HS-27A (cell line): ENCODE measurements at places on chromosomes 5 and 9.

- DNase-seq = no peak
Observed at GRCh38 chr9:109379513-109379912, 58.7 kb upstream of the EPB41L4B start.

DNA sequence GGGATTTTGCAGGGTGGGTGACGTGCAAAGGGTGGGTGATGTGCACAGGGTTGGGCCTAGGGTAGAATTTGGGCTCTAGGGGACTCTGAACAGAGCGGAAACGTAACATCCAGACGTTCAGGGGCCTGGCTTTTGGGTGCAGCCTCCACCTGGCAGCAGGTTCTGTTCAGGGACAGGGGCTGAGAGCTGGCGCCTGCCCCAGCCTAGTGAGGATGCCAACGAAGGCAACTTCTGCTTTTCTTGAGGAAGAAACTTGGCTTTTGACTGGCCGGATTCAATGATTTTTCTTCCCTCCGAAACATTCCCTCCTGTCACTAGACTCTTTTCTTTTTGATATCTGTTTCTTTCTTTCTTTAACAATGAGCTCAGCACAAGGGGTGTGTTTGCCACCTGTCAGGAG lies 38.6 kb upstream of the SLC6A19 start:
- no peak for DNase-seq

DNA sequence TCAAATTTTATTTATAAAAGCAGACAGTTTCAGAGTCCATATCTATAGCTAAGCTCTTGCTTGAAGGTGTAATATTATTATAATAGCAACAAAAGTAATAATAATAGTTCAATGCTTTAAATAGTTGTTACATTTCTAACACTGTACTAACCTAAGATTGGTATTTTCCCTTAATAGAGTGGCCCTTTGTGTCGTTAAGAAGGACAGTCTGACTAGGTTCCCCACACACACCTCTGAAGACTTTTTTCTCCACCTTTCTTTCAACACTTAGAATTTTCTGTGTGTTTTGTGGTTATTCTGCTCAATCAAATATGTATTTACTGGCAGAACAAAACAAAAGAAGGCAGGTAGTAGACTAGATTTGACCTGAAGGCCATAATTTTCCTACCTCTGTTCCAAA lies 223.2 kb upstream of the ACO1 start:
- no peak for DNase-seq

- no peak for DNase-seq
Observed at GRCh38 chr5:107602896-107603295, 67.8 kb downstream of the EFNA5 start.

DNA sequence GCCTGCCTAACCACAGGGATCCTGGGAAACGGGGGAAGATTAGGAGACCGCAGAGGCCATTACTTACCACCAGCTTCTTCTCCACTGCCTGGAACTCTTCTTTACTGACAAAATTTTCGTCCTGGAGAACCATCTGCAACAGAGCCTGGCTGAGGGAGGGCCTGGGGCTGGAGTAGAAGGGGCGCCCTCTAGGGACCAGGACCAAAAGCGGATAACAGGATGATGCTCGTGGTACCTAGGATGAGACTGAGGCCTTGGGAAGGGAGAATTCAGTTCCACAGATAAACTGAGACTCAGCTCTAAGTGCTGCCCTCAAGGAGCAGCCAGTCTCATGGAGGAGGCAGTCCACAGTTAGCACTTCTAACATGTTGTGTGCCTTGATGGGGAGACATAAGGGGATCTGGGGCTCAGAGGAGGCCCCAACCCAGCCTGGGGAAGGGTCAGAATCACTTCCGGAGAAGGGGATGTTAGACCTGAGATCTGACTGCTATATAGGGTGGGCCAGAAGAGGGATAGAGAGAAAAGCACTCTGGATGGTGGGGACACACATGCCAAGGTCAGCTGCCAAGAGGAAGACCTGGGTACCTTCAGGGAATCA lies 1.2 kb downstream of the SPATA24 start:
- no peak for DNase-seq

DNA sequence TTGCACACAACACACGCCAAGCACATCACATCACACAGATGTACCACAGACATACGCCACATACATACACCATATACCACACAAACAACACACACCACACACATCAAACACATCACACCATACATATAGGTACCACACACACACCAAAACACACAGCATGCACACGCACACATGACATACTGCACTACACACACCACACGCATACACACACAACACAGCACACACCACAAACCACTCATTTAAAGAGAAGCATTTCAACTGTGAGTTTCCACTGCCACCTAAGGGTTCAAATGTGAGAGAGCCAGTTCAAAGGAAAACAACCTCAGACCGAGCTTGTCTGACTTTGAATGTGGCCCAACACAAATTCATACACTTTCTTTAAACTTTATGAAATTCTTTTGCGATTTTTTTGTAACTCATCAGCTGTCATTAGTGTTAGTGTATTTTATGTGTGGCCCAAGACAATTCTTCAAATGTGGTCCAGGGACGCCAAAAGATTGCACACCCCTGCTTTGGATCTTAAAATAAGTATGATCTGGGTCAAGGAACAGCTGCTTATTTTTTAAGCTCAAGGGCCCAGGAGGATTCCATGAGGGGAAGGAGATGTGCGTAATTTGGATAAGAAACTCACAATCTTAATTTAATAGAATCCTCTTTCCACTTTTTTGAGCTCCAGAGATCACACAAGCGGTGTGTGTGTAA lies 494.6 kb downstream of the GADD45G start:
- no peak for DNase-seq

- DNase-seq = no peak
Observed at GRCh38 chr5:180136630-180137381, 65.2 kb upstream of the RNF130 start.

DNA sequence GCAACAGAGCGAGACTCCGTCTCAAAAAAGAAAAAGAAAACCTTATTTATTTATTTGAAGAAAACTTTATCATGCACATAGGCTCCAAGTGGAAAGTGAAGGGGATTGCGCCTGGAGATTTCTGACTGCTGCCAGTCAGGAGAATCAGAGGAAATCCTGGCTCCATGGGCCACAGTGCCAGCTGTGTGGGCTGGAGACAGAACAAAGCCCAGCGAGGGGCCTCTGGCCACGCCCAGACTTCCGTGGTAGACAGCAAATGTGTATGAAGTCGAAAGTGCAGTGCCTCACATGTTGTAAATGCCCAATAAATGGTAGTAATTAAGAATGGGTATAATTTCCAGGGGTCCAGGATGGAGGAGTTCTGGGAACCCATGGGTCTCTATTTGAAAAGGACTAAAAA lies 75.8 kb upstream of the WWC1 start:
- DNase-seq = no peak

DNA sequence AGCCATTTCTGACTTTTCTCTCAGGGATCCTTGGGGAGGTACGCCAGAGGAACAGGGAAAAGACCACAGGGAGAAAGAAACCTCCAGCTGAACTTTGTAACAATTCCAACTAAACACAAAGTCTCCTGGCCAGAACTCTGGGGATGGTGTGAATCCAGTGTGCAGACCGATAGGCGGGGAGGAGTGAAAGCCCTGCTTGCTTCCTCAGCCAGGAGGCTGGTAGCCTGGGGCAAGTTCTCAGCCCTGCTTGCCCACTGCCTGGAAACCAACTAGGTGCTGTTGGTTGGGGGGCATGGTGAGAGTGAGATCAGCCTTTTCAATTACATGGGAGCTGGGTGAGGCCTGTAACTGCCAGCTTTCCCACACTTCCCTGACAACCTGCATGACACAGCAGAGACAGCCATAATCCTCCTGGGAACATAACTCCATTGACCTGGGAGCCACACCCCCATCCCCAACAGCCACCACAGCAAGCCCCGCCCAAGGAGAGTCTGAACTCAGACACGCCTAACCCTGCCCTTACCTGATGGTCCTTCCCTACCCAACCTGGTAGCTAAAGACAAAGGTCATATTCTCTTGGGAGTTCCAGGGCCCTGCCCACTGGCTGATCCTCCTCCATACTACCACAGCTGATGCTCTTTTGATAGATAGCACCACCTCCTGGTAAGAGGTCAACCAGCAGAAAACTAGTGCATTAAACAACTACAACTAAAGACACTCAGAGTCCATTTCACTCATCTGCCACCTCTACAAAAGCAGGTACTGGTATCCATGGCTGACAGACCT lies 100.1 kb upstream of the TNFAIP8 start:
- DNase-seq = no peak
